ENCODE measurements at places on chromosomes 7 and 10. TPM values are rescaled to one million over a fixed set of nuclear protein-coding genes. Genes with fewer than 3 reads are reported as not detected.

- no peak for DNase-seq
Observed at GRCh38 chr10:133117688-133118071, 30.0 kb downstream of the ADGRA1 start.

- DNase-seq: no peak
Observed at GRCh38 chr7:57403601-57404342, 46.2 kb upstream of the ZNF716 start.

PHYHIPL gene
- 18.3 TPM for polyA plus RNA-seq

- DNase-seq: no peak
Observed at GRCh38 chr10:101308051-101308450, 45.9 kb upstream of the BTRC start.

- DNase-seq: no peak
Observed at GRCh38 chr10:96955794-96956193, 123.7 kb downstream of the LCOR start.

DNA sequence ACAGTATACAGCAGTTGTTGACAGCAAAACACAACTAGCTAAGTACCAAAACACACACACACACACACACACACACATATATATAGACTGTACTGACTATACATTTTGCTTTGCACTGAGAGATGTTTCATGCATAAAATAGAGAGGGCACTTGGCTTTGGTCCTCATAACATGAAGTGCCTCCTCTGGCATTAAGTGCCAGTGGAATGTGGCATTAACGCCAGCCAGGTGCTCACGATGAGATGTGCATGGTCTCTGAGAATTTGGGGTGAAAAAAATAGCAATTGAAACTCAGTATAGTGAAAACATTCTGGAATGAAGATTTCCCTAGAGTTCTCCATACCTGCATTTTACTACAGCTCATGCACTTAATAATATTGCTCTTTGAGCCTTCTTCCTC is 70.0 kb upstream of the INSYN2A start:
- no peak for DNase-seq

DNA sequence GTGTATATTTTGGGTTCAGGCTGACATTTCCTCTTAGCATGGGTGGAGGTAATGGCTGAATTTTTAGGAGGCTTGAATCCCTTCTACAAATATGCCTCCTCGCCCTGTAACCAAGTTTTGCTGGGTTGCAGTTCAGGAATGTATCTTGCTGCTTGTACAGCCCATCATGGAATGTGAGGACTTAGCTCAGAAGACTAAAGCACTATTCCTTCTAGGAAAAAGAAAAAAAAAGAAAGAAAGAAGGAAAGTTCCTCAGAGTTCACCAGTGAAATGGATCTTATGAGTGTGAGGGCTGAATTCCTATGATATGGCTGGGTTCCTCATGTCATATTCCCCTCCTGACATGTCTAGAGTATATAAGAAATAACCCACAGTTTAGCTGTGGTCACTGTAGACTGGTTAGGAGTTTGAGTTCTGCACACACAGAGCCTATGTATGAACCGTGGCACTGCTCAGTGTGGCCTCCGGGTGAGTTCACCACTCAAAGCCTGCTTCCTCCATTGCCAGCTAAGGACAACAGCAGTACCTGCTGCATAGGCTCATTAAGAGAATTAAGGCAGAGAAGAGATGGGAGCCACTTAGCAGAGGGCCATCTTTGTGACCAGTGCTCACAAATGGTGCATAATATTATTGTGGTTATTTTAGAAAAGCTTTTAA is 114.0 kb downstream of the TACC2 start:
- no peak for DNase-seq

GRCh38 chr7:34497153-34497777 is 160.8 kb upstream of the NPSR1 start:
- DNase-seq: no peak

GRCh38 chr7:151249034-151249731 is 689 bp upstream of the SMARCD3 start:
- no peak for DNase-seq

DOCK1 gene
- 61.9 TPM for polyA plus RNA-seq

ABI1 gene
- polyA plus RNA-seq: 57.0 TPM

XRCC2 gene
- polyA plus RNA-seq: 6.0 TPM
